ENCODE measurements at places on chromosomes 6 and 20.
A peak's percentile ranks its signal among the peaks of the same experiment; 100 is the strongest.

DNA sequence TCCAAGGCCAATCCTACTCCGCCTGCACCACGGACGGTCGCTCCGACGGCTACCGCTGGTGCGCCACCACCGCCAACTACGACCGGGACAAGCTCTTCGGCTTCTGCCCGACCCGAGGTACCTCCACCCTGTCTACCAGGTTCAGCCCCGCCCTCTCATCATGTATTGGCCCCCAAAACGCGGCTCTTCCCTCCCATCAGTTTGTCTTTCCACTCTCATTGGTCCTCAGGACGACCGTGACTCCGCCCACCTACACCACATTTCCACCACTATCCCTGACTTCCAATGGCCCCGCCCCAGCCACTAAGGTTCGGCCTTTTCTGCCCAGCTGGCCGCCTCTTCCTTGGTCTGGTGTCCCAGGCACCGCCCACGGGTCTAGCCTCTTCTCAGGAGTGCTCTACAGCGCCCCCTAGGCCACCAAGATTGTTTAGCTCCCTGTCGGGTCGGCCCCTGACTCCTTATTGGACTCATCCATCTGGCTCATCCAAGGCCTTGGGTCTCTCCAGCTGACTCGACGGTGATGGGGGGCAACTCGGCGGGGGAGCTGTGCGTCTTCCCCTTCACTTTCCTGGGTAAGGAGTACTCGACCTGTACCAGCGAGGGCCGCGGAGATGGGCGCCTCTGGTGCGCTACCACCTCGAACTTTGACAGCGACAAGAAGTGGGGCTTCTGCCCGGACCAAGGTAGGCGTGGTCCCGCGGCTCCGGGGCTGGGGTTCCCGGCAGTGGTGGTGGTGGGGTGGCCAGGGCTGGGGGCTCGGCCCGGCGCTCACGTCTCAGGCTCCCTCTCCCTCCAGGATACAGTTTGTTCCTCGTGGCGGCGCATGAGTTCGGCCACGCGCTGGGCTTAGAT is 3.1 kb downstream of the MMP9 start:
- DNase-seq: peak; percentile 80

DNA sequence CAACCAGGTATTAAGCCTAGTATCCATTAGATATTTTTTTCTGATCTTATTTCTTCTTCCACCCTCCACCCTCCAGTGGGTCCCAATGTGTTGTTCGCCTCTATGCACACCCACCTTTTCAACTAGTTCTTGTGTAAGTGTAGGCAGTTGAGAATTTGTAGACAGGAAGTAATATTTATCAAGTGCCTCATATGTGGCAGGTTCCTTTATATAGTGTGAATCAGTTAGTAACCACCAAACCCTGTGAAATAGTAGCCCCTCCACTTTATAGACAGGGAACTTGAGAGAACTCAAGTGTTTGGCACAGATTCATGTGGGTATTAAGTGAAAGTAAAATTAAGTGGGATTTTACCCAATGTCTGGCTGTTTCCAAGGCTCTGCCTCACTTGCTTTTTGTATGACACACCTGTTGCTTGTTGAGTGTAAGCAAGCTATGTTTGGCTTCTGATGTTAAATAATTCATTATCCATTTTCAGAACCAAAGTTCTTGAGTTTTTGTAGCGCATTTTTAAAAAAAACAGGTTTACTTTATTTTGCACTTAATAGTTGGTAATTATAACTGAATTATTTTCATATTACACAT is 24.8 kb downstream of the AFDN start:
- DNase-seq: peak; percentile 38

GRCh38 chr6:168826726-168827585 is 386.0 kb downstream of the SMOC2 start:
- no peak for DNase-seq

- no peak for DNase-seq
These were observed 397.7 kb downstream of the PTPRT start for GRCh38 chr20:42792052-42792451.

GRCh38 chr20:49320460-49320859 is 42.6 kb upstream of the ZNFX1 start:
- DNase-seq: peak; percentile 74

DNA sequence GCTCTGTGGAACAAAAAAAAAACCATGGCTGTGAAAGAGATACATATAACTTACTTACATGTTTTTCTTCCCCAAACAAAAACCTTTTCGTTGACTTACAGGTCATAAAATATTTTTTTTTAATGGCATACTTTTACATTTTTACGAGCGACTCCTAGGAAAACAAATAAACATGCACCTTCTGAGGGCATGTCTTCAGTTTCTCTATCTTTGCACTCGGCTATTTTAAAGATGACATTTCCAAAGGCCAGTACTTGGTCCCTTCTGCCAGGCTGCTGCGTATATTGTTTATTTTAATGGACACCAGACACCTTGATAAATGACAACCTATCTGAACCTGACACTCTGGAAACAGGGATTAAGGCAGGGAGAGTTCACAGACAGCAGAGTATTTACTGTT is 49.4 kb downstream of the PIGU start:
- no peak for DNase-seq

DNA sequence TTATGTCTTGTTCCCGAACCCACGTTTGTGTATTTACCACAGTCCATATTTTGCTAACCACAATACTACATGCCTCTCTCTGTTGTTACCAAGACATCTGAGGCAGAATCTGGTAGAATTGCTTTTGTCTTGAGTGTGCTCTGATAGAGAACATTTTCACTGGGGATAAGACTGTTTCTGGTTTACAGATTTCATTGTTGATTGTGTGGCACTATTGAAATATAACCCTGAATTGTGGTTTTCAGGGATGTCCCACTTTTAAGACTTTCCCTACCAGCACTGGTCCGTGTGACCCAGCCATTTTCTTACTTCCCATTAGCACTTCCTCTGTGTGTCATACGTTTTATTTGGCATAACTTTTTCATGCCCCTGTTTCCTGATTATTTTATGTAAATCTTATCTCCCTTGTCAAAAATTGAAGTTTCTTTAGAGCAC is 12.2 kb downstream of the NCOA7 start:
- DNase-seq: peak; percentile 18

DNA sequence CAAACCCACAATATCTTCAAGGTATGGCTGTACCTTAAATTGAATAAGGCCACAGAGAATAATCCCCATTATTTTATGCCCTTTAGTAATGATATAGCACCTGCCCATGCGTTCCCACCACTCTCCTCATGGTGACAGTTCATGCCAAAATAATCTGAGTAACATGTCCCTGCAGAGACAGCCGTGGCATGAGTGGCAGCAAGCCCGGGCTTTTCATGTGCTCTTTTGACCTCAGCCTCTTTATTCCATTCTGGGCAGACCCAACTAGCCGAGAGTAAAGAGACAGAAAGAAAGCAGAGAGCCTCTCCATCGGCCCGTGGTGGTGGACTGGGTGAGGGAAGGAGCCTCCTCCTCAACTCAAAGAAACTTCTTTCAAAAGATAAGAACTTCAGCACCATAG is 19.9 kb upstream of the POPDC3 start:
- no peak for DNase-seq

- DNase-seq: no peak
These were observed 46.3 kb upstream of the SMIM28 start for GRCh38 chr6:138331444-138331843.

DNA sequence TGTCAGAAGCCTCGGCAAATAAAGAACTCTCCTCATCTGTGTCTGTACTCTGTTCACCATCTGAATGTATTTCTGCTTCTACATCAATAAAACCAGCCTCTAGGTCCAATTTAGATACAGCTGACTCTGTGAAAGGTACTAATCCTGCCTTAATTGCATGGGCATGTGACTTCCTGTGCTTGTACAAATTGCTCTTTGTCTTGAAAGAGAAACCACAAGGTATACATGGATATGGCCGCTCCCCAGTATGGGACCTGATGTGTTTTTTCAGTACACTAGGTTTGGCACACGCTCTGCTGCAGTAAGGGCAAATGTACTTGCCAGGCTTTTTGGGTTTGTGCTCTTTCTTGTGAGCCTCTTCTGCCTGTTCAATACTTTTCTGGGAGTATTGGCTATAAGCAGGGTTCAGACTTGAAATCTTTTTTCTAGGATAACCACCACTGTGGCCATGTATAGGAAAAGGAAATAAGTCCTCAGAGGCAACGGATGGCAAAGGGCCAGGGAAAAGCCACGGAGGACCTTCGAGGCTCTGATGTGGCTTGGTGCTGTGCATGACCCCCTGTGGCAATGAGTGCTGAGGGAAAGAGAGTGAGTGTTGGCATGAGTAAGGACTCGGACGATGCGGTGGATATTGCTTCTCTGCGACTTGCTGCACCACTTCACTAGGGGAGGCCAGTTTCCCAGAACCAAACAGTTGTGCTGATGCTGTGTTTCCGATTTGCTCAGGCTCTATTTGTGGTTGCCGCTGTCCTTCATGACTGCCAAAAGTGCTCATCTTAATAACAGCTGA is 170.9 kb downstream of the HIVEP2 start:
- no peak for DNase-seq

DNA sequence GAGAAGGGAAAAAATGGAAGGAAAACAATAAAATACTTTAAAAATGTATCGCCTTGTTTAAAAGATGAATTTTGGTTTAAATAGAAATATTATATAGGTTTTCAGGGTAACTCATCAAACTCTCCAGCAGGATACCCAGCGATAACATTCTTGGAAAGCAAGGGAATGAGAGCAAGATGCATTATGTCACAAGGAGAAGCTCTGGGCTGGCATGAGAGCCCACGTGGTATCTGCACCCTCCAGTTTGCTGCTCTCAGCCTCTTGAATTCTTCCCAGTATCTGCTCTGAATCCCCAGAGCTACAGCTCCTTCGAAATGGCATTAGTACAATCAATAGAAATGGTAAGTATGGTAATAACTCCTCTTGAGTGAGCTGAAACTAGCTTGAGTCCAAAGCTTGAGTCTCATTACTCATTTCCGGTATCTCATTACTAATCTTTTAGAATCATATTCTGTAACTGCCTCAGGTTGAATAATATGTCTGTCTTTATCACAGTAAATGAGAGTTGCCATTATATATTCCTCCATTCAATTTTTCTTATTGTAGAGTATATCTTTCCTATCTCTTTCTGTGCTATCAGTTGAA is 4.9 kb upstream of the TMEM242 start:
- DNase-seq: peak; percentile 88

DNA sequence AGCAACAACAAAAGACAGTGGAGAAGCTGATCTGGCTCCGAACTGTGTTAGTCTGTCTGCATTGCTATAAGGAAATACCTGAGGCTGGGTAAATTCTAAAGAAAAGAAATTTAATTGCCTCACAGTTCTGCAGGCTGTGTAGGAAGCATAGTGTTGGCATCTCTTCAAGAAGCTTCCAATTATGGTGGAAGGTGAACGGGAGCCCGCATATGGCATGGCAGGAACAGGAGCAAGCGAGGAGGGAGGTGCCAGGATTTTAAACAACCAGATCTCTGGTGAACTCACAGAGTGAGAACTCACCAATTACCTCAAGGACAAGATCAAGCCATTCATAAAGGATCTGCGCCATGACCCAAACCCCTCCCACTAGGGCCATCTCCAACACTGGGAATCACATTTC is 293.5 kb downstream of the SMOC2 start:
- no peak for DNase-seq

- peak; percentile 97 for DNase-seq
These were observed 58.1 kb downstream of the RAB44 start for GRCh38 chr6:36755435-36756348.

- no peak for DNase-seq
These were observed 24.5 kb downstream of the CHMP4B start for GRCh38 chr20:33835615-33836172.

GRCh38 chr6:137217801-137218472 is 1.2 kb downstream of the IFNGR1 start:
- DNase-seq: peak; percentile 32

- no peak for DNase-seq
These were observed 158.5 kb downstream of the THBS2 start for GRCh38 chr6:169095153-169095552.

DNA sequence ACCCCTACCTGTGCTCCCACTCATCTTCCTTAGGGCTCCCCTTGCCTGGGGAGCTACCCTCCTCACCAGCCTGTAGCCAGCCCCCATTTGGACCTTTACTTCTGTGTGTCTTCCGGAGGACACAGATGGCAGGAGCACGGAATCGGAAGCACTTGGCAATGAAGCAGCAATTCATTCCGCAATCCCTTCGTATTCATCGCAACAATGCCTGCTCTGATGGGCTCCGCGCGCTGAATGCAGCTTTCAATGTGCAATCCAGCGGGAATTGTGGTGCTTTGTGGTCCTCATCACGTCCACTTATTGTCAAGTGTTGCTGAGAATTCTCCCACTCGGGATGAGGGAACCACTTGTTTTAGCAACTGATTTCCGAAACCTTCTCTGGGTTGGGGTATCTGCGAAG is 336.0 kb downstream of the DHX35 start:
- DNase-seq: no peak

- no peak for DNase-seq
These were observed 13.2 kb upstream of the NEDD9 start for GRCh38 chr6:11245381-11246256.

- no peak for DNase-seq
These were observed 140.4 kb downstream of the HDGFL1 start for GRCh38 chr6:22709803-22710202.

GRCh38 chr20:19317237-19318069 is 105.0 kb downstream of the SLC24A3 start:
- no peak for DNase-seq

- no peak for DNase-seq
These were observed 40.6 kb upstream of the PTPRK start for GRCh38 chr6:128560966-128561365.

DNA sequence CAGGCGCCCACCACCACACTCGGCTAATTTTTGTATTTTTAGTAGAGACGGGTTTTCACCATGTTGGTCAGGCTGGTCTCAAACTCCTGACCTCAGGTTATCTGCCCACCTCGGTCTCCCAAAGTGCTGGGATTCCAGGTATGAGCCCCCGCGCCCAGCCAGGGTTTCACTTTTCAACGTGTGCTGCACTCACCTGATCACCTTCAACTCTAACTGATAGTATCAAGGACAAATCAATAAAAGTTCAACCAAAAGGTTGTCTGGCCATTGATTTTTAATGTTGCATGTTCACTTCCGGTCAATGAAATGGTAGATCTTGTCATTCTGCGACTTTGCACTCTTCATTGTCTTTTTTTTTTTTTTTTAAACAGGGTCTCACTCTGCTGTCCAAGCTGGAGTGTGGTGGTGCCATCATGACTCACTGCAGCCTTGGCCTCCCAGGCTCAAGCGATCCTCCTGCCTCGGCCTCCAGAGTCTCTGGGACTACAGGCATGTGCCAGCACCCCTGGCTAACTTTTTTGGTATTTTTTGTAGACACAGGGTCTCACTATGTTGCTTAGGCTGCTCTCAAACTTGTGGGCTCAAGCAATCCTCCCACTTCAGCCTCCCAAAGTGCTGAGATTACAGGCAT is 37.3 kb downstream of the ZNF217 start:
- DNase-seq: no peak

DNA sequence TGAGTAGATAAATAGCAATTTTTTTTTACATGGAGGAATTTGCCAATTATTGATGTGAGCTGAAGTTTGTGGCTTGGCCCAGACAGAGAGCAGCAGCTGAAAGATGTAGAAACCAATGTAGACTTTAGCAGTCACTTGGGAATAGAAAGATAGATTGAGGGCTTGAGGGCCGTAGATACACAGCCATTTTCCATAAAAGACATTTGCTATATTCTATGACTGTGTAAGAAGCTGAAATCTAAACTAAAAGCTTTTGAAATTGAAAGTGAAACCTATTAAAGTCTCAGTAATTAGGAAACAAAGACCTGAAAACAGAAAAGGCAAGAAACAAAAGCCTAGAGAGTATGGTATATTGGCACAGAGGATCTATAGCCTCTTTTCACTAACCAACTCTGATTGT is 332.7 kb downstream of the CENPW start:
- DNase-seq: no peak
